ENCODE measurements at places on chromosomes 16 and 17. TPM values are rescaled to one million over a fixed set of nuclear protein-coding genes. Genes with fewer than 3 reads are reported as not detected.

The GPRC5B gene
- 90.0 TPM for total RNA-seq

- DNase-seq = no peak
These were observed 66.3 kb downstream of the WIPI1 start for GRCh38 chr17:68390888-68391545.

The EPN3 gene
- total RNA-seq = 21.5 TPM

- peak; percentile 20 for DNase-seq
These were observed 7.0 kb downstream of the TRPV2 start for GRCh38 chr17:16422416-16422815.

The GAA gene
- 46.0 TPM for total RNA-seq

DNA sequence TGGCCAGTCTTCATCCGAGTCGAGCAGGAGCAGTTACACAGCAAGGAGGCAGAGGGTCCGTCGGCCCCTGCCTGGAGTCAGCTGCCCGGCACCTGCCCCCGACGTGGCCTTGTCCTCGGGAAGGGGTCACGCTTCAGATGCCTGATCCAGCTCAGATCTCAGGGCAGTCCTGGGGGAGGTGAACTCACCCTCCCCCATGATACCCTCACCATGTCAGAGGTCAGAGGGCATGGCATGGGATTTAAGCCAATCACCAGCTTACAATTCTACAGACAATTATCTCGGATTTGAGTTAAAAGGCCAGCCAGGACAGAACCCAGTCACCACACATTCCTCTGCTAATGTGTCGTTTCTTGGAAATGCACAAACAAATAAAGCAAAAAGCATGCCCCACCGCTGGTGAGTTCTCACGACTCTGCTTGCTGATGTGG lies 211.3 kb downstream of the FOXL1 start:
- no peak for DNase-seq

GRCh38 chr16:77564791-77565390 lies 130.1 kb upstream of the ADAMTS18 start:
- no peak for DNase-seq

The RNF43 gene
- 4.4 TPM for total RNA-seq

DNA sequence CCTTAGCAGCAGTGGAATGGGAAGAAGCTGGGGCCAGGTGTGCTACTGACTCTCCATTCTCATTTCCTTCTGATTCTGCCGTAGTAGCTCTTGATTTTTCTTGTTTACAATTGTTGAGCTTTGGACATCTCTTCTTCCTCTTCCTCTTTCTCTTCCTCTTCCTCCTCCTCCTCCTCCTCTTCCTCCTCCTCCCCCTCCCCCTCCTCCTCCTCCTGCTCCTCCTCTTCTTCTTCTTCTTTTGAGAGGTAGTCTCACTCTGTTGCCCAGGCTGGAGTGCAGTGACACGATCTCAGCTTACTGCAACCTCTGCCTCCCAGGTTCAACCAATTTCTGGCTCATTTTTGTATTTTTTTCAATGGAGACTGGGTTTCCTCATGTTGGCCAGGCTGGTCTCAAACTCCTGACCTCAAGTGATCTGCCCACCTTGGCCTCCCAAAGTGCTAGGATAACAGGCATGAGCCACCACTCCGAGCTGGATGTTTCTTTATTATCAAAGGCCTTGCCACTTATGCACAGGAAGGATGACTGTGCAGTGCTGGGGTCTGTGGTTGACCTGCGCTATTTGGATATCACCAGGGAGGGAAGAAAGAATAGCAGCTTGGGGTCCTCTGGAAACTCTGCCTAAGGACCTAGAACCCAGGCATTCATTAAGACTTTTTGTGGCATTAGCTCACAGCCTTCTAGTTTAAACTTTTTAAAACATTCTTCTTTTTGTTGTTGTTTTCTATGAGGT lies 127.8 kb upstream of the KCNJ16 start:
- no peak for DNase-seq

DNA sequence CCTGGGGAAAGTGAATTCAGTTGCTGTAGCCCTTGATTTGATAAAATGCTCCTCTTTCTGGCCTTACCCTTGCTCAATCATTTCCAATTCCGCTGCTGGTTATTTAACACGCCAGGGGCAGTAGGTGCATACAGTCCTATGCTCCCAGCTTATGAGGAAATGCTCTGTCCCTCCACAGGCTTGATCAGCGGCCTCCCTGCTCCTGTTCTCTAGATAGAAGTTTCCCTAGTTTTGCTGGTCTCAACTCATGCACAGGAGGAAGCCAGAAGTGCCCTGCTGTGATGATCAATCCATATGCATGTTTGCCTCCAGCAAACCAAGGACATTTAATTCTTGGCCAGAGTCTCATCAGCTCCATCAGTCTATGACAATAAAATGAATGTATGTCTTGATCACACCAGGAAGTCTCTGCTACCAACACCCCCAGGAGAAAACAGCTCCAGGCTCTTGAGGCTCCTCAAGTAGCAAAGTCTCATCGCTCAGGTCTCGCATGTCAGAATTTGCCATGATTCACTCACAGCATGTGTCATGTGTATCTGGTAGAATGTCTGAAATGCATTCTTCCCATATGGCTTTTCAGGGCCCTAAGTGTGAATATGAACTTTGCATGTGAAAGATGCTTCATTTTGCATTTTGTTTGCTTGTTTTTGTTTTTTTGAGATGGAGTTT lies 208.9 kb downstream of the CDH13 start:
- DNase-seq = no peak

Measured in Right ventricle myocardium inferior (tissue), 1 donor.